Occipital lobe (tissue), 3 donors: ENCODE measurements at places on chromosomes 3 and 15. TPM values are rescaled to one million over a fixed set of nuclear protein-coding genes. Genes with fewer than 3 reads are reported as not detected.

OR4M2 gene
- not detected for total RNA-seq

KLHL40 gene
- not detected for total RNA-seq

RBPMS2 gene
- not detected for total RNA-seq

RTP1 gene
- total RNA-seq = not detected

GALNT15 gene
- total RNA-seq = 2.0 TPM

NME9 gene
- 2.3 TPM for total RNA-seq

GASK1A gene
- total RNA-seq = 8.4 TPM

CCDC9B gene
- total RNA-seq = 1.6 TPM

SLC6A1 gene
- total RNA-seq = 61.1 TPM

ROBO2 gene
- 377 TPM for total RNA-seq

DNA sequence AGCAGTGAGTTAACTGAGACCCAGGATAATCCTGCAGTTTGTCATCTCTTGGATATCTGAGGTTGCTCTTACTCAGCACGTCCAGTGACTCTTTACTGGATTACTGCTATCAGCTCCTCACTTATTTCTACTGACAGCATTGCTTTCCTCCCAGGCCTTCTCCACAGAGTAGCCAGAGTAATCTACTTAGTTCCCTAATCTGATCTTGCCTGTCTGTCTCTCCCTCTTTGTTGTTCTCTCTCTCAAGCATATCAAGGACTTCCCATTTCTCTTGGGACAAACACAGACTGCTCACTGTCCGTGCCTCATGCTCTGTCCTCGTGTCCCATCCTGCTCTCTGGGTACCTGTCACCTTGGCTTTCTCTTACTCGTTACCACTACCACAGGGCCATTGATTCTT, 376.2 kb downstream of the FEZF2 start:
- no peak for DNase-seq

GRCh38 chr3:4408958-4409357, 58.1 kb downstream of the SUMF1 start:
- DNase-seq = no peak

- no peak for DNase-seq
Measured at GRCh38 chr3:14784087-14784681, 34.6 kb upstream of the FGD5 start.

- no peak for DNase-seq
Measured at GRCh38 chr15:91348752-91349500, 248.9 kb downstream of the SV2B start.

- DNase-seq = no peak
Measured at GRCh38 chr15:25789616-25789999, 73.5 kb downstream of the ATP10A start.

GRCh38 chr3:124797426-124797945, 67.2 kb downstream of the UMPS start:
- DNase-seq = no peak

DNA sequence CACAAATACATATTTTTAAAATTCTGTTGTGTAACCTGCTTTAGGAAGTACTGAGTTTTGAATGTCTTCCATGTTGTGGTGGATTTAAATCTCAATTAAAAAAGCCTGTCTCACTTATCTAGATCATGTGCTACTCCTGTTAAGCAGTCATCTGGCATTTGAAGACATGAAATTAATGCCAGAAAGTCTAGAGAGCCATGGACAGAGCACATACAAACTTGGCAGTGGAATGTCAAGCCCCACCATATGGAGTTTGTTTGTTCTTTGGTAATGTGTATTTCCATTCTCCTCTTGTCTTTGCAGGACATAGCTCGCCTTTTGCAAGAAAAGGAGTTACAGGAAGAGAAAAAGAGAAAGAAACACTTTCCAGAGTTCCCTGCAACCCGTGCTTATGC, 39.3 kb upstream of the UTS2B start:
- no peak for DNase-seq

DNA sequence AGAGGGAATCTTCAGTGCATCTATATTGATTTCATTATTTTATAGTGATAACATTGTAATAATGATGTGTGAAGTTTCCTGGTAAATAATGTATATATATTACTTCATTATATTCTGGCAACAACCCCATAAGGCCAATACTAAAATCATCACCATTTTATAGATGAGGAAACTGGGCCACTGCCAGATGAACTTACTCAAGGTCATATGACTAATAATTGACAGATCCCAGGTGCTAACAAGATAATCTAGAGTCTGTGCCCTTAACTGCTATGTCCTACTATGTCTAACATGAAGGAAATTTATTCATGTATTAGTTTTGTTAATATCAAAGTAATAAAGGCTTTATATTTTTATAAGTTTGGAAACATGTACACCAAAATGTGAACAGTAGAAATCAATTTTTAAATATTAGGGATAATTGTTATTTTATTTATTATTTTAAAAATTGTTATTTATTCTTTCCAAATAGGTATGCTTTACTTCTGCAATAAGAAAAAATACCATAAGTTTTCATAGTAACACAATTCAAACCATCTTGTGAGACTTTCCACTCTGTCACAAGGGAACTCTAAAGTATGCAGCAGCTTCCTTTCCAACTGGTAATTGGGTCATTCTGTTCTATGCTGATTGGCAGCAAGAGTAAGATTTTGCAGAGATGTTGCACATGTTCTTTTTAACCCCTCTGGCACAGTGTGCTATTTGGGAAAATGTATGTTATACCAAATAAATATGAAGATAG, 90.8 kb upstream of the CMC1 start:
- DNase-seq = no peak

- no peak for DNase-seq
Measured at GRCh38 chr3:53485675-53486403, 8.6 kb upstream of the CACNA1D start.

DNA sequence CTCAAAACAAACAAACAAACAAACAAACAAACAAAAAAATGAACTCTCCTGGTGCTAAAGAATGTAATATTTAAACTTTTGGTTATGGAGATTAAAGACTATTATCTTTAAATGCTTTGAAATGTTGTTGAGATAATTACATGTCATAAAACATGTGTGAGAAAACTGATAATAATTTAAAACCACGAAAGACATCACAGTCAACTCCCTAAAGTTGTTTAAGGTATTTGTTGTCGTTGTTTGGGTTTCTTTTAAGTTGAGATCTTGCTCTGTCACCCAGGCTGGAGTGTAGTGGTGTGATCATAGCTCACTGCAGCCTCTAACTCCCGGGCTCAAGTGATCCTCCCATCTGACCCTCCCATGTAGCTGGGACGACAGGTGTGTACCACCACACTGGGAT, 12.0 kb downstream of the EFCAB12 start:
- DNase-seq = no peak

- no peak for DNase-seq
Measured at GRCh38 chr3:169575381-169575780, 88.1 kb downstream of the MECOM start.

DNA sequence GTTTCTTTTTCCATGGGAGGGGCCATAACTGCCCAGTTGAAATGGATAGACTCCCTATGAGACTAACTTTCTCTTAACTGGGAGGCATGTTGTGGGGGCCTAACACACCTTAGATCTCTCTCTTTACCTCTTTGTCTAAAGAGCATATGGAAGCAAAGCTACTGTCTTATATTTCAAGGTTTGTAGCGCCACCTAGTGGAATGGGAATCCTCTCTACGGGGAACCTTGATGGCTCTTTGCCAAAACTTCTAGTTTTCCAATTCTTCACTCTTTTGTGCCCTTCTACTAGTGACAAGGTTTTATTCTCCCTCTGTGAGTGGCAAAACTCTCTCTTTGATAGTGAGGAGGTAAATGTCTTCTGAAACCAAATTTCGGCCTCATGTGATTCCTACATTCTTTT, 1030.4 kb upstream of the CADM2 start:
- DNase-seq = no peak

- DNase-seq = peak; percentile 55
Measured at GRCh38 chr3:42654331-42655201, 1.1 kb downstream of the ZBTB47 start.

DNA sequence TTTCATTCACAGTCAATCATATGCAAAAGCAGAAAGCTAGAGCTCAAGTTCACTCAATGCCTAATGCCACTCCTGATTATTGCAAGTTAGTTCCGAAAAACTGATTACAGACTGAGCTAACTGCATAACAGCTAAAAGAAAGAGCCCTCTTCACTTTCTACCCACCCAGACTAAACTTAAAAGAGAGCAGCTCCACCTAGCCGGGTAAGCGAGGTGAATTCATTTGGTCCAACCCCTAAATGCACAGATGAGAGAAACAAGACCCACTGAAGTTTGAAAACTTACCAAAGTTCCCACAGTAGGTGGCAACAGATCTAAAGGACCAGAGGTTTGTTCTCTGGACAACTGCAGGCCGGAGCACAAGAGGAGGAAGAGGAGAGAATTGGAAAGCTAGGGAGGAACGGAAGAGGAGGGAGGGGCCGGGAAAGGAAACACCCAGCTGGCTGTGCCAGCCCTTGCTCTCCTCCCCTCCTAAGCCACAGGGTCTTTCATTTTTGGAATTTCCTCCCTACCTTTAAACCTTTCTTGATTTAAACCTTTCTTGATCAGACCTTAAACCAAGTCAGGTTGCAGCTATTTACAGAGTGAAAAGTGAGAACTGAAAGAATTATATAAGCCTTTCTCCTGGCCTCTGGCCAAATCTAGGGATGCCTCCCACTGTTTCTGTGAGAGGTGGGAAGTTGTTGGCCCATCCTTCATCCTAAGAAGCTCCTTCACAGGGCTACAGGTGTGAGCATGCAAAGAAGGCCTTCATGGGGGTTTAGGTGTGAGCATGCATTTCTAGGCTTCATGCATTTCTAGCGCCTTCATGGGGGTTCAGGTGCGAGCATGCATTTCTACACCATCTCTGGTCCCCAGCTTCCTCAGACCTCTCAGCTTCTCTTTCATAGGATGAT, 114.7 kb upstream of the LMOD3 start:
- no peak for DNase-seq

- no peak for DNase-seq
Measured at GRCh38 chr3:171986757-171987518, 52.4 kb upstream of the FNDC3B start.

DNA sequence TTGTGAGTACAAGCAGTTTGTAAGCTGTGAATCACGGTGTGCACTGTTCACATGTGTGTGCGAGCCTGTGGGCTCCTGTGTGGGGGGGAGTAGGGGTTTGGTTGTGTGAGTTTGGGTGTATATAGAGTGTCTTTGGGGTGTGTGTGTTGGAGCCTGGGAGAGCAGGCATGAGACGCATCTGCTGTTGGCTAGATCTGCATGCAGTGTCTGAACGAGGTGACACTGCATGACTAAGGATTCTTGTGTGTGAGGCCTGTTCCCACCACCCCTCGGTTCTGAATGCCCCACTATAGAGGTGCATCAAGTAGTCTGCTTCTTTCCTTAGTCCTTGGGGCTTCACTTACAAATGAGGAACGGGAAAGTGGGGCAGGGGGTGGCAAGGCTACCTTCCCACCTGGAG, 68.4 kb downstream of the MAGEF1 start:
- DNase-seq = no peak

DNA sequence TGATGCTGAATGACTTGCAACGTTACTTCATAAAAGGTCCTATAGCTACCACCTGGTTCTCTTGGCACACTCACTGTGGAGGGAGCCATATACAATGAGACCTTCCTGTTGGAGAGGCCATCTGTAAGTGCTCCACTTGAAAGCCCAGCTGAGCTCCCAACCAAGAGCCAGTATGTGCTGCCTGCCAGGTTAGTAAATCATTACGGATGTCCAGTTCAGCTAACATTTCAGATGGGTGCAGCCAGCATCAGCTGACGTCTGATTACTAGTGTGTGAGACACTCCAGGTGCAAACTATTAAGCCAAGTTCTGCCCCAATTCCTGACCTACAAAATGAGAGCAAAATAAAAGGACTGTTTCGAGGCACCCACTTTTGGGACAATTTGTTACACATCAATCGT, 274.4 kb upstream of the ROBO2 start:
- DNase-seq = no peak

DNA sequence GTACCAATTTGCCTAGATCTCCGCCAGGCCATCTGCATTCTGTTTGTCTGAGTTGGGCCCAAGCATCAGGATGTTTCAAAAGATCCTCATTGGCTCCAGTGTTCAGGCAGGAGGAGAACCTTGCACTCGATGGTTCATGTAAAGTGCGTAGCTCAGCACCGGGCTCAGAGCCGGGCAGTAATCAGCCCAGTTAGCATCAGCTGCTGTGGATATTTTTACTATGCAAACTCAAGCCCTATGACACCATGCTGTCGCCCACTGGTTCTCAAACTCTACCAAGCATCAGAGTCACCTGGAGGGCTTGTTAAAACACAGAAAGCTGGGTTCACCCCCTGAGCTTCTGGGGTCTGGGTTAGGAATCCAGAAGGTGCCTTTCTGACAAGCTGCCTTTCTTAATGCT, 310.8 kb downstream of the SHQ1 start:
- no peak for DNase-seq

DNA sequence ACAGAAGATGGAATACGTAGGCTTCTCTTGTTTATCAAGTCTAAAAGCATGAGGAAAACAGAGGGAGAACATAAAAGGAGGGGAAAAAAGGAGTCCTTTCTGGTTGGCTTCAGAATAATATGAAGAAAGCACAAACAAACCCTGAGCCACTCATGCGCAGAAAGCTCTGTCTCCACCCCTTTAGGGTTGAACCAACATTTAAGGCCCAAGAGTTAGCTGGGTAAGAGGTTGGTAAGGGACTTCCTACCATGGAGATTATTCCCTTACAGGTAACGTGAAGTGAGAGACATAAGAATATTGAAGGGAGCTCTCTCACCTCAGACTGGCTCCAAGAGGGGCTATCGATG, 145.3 kb downstream of the RORA start:
- DNase-seq = no peak
